ENCODE measurements at places on chromosomes 5 and 9. TPM values are rescaled to one million over a fixed set of nuclear protein-coding genes. Genes with fewer than 3 reads are reported as not detected.

Gene PCDH12
- not detected for total RNA-seq

Gene FBLL1
- 0.53 TPM for total RNA-seq

- no peak for DNase-seq
Observed at GRCh38 chr9:19935422-19935821, 146.6 kb upstream of the SLC24A2 start.

DNA sequence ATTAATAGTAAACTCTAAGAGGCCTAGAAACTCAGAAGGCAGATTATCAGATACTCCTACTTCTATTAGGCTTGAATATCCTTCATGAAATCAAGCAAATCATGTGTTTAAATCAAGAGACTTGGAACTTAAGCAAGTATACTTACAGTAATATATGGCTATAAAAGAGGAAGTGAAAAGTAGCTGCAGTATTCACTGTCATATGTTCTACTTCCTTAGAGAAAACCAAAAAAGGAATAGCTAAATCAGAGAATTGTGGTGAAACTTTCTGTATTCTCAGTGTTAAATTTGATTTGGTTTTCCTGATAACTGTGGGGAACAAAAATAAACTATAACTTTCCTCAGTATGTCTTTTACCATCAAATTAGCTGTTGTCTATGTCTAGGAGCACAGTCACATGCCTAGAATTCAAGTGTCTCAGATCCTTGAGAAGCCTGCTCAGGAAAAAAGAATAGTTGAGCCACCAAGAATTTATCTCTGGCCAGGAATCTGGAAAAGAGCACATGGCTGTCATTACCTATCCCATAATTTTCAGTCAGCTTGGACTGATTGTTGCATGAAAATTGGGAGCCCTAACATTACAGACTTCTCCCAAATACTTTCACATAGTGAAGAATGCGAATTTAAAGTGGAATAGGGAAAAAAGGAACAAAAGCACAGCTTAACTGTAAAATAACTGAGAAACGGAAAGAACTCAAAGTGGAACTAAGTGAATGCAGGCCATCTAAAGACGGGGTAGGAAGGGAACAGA lies 1.7 kb downstream of the FKBP15 start:
- DNase-seq, result no peak

GRCh38 chr5:37825334-37825915 lies 14.4 kb downstream of the GDNF start:
- no peak for DNase-seq

Gene ECM2
- not detected for total RNA-seq

Gene PRKACG
- not detected for total RNA-seq

- DNase-seq, result no peak
Observed at GRCh38 chr5:125232779-125233230, 486.4 kb upstream of the ZNF608 start.

- no peak for DNase-seq
Observed at GRCh38 chr9:71683598-71684235, 84.6 kb downstream of the CEMIP2 start.
